ENCODE measurements at places on chromosomes 13 and 19.

DNA sequence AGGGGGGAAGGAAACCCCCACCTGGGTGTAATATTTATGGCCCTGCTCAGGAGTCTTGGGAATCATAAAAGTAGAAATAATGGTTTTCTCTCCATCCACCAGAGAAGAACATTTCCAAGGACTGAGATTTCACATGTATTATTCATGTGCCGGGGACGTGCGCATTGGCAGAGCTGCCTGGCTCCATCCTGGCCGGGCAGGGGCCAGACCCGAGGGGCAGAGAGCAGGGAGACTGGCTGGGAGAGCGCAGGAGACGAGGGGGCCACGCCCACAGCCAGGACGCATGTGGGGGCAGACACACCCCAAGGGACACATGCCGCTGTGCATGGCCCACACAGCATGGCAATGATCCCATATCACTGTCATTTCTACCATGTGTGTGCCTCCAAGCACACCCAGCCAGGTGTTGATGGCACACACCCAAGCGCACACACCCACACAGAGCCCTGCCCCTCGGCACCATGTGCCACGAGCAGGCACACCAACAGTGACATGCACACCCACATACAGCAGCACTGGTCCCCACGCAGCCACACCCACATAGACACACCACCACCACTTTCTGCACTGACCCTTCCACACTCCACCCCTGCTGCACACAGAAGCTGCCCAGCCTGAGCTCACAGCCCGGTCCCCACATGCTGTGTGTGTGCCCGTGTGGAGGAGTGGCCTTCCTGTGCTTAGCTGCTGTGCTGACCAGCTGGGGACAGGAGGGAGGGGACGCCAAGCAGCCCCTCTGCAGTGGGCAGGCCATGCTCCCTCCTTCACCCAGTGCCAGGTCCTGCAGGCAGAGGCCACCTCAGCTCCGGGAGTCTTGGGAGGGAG is 39.3 kb downstream of the CEBPG start:
- DNase-seq, result no peak

DNA sequence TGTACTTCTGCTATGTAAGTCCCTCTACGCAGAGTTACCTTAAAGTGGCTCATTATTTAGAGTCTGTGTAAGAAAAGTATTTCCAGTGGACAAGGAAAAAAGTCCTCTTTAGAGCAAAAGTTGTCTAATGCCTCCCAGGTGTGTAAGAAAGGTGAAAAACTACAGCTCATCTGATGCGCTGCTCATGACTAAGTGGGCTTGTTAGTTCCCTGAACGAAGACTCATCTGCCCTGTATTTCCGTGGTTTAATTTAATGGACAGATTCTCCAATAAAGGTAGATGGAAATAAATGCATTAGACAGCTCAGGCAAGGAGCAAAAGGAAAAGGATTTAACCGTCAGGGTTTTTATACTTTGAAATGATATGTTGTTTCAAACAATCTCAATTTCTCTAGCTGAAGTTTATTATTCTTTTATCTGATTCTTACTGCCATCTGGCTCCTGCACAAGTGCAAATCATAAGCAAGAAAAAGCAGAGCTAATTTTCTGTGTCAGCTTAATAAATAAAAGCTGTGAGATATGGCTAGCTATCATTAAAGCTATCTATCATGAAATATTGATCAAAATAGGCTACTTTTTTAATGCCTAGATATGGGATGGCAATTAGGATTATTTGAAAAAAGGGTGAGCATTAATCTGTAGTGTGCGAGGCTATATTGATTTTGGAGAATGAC is 73.7 kb upstream of the PCDH9 start:
- no peak for DNase-seq

DNA sequence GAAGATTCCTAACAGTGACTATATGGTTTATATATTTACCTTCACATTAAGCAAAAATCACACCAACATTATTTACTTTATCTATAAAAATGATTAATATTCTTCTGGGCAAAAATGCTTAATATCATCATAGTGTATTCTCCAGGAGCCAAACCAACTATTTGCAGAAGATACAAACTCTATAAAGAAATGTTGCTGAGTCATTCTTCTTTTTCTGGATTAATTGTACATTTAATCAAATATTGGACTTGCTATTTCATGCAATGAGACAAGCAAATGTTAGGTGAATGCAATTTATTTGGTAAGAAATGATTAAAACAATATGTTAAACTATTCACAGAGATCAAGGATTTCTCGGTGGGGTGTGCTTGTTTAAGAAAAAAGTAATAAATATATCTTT is 1075.8 kb downstream of the PCDH9 start:
- DNase-seq, result no peak

- no peak for DNase-seq
Observed at GRCh38 chr19:40103600-40103999, 12.9 kb upstream of the ZNF780A start.

GRCh38 chr19:6354098-6354674 is 7.1 kb upstream of the CLPP start:
- no peak for DNase-seq

DNA sequence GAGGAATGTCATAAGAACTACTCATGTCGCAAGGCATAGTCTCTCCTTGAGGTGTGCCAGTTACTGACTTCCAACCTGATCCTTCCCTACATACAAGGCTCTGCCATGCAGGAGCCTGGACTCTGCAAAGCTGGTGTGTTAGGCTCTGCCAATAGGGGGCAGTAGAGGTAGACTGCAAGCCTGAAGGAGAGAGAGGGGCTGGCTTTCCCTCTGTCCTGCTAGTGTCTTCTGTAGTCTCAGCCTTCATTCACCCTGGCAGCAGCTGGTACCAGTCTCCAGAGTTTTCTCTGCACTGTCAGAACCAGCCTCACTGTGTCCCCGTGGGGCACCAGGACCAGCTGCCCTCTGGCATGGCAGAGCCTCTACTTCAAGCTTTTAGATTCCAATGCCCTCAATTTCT is 14.5 kb downstream of the SHISA2 start:
- DNase-seq, result no peak

All from NCI-H1417 treated with DMSO at 0.1 percent for 48 hours (cell line).